Fibroblast of skin of back (primary cell): ENCODE measurements at places on chromosomes 4 and X.
A peak's percentile ranks its signal among the peaks of the same experiment; 100 is the strongest.

- DNase-seq, result no peak
Measured at GRCh38 chr4:7393601-7394575, 40.8 kb downstream of the PSAPL1 start.

DNA sequence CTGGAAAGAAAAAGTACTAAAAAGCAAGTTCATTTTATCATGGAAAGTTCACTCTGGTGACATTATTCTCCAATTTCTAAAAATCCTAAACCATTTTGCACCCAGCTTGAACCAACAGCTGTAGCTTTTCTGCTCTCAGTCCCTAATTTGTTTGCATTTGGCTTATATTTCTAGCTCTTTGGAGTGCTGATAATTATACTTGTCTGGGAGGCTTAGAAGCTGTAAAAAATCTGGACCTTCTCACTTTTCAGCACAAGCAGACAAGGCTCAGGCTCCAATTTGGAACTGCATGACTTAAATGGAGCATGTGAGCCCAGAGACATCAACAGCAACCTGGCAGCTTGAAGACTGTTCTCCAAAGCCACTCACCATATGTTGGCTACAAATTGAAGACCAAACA lies 170.9 kb upstream of the PCDH18 start:
- no peak for DNase-seq

DNA sequence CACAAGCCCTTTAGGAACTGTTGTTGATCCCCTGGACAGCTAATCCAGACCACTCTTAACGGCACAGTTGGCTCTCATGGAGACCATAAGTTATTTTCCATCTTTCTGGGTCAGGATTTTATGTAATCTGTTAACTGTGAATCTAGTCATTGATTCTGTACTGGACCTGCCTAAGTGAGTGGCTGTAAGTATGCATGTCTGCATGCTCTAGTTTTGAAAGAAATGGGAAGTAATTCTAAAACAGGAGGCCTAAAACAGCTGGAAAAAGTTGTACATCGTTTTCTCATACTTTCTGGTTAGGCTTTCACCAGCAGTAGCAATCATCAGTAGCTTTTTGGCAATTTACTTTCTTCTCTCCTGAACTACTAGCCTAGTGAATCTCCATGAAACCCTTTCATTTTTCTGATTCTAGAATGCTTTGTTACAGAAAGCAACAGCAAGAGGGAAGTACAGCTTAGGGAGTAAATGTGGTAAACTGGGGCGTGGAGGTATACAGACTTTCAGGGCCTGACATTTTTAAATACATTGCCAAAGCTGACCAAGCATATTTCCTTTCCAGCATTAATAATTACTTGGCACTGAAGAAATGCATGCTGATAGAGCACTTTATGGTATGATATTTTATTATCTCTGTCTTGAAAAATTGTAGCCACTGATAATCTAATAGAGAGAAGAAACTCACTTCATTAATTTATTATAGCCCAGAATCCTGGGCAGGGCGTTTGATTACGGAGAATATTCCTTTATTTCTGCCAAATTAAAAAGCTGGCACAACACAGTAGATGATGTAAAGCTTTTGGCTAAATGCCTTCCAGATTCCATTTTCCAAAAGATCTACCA lies 202.7 kb downstream of the BANK1 start:
- no peak for DNase-seq

DNA sequence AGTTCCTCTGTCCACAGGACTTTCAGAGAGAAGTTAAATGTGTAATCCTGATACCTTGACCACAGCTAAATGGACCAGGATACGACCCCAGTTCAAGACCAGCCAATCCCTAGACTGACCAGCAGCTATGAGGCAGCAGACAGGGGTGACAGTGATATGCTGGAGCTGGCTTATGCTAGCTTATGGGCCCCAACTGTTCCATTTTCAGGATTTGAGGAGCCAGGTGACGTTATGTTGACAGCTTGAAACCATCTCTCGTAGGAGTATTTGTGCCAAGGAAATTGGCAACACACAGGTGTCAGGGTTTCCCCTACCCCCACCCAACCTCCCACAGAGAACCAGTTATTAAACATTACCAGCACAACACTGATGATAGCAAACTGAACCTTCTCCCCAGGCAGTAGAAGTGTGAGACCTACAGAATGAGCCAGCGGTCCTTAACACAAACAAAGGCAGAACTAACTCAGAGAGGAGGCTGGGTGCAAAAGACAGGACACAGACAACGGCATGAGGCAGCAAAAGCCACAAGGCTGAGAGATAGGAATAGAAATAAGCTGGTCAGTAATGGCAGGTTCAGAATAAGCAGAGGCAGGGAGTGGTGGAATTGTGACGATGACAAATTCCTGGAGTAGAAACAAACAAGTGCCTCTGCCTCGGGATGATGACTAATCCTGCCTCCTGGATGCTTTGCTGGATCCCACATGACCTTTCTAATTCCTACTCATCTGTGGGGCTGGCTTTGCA lies 85.6 kb upstream of the CPEB2 start:
- DNase-seq, result peak; percentile 74

GRCh38 chrX:349196-349595 lies 30.6 kb upstream of the GTPBP6 start:
- DNase-seq, result no peak

DNA sequence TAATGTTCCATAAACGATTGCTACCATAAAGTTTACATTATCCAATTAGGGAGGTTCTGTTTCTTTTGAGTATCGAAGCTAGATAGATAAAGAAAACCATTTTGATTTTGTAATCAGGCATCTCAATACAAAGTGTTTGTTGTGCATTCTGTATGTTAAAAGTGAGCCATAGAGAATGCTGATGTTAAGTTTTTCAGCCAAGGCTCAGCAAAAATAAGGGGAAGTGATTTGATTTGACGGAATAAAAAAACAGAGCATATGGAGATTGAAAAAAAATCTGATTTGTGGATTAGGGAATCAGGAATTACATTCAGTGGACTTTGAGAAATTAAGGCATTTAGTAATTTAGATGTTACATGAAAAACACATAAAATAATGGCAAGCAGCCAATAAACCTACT lies 314.8 kb downstream of the PPP3CA start:
- DNase-seq, result no peak

DNA sequence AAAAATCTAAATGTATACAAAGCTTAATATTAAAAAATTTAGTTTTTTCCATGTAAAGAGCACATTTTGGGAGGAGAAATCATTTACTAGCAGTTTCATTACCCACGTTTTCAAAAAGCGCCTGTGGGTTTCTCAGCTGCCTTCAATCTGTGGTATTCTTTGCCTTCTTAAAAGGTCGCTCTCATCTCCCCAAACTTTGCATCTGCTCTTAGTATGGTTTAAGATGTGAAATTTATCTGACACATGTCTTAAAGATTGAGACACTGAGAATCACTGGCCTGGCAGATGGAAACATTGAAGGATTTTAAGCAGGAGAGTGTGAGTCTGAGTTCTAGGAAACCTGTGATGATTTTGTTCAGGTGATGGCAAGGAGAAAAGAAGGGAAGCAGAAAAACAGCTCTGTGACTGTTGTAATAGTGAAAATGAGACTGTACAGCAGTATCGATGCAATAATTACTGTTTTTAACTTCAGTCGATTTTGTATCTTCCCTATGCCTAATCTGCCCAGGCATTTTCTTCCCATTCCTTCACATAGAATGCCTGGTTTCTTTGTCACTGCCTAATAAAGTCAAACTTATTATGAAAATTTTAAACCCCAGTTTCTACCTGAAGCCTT lies 75.9 kb downstream of the PAQR3 start:
- no peak for DNase-seq
